Cardiac septum (tissue), 1 donor: ENCODE measurements at places on chromosomes 11 and 22.

DNA sequence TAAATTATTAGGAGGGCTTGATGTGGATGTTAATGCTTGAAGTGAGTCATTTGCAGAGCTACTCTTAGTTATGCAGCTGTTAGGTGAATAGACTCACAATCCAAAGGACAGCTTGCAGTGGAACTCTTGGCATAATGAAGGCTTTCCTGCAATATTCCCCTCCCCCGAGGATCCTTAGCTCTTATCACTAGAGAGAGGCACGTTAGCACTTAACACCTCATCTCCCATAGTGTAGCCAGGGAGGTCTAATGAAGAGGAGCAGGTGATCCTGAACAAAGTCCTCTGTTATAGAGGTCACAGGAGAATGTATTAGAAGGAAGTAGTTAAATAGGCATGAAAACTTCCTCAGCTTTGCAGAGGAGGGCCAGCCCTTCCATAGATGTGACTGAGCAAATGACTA lies 919.2 kb upstream of the FAT3 start:
- DNase-seq = no peak

DNA sequence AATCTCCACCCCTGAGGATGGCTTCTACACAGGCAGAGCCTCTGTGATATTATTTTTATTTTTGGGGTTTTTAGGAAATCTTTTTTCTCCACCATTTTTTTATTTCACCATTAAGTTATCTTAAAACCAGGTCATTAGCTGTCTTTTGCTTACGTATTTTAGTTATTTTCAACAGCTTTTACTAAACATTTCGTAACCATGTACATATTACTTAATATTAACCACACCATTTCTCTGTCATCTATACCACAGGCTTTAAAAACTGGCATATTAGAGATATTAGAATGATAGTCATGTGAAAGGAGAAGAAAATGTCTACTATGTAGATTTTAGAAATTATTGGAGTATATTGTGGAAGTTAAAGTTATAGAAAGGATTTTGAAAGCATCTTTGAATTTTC lies 37.4 kb downstream of the YAP1 start:
- DNase-seq = no peak

- no peak for DNase-seq
These were observed 139.8 kb downstream of the TTC17 start for GRCh38 chr11:43498561-43498960.

DNA sequence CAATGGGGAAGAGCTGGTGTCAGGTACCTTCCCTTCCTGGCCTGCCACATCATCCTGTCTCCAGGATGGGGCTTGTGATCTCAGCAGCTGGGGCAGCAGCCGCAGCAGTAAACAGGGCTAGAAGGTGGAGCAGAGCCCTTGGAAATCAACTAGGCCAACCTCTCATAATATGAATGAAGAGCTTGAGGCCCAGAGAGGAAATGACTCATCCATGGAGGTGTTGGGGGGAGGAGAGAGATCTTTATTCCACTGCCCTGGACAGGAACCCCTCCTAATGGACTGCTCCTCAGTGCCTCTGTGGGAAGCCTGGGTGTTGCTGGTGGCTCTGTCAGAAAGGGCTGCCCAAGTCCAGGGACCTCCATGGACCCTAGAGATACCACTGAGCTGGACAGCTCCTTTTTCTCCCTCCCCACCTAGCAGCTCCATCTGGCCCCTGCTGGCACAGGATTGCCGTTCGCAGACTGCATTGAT lies 111.8 kb downstream of the OSBP2 start:
- no peak for DNase-seq

DNA sequence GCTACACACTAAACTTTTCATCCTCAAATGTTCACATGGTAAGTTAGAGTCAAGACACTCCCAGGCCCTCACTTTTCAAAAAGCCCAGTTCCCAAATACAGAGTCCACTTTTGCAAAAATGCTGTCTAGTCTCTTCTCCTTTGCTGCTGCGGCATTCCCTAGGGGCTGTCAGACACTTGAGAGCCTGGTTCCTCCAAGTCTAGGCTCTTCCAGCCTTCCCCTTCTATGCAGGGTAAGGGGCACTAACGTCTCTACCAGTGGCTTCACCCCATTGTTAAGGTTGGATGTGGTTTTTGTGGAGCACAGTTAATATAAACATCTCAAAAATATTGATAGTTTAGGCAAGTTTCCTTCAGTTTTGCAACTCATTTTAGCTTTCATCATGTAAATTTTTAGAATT lies 181.5 kb downstream of the KIF18A start:
- no peak for DNase-seq

GRCh38 chr11:91258876-91259275 lies 965.7 kb upstream of the FAT3 start:
- DNase-seq = no peak

- DNase-seq = no peak
These were observed 548.0 kb upstream of the LUZP2 start for GRCh38 chr11:23948851-23949250.

- no peak for DNase-seq
These were observed 125.6 kb downstream of the DSCAML1 start for GRCh38 chr11:117671370-117671769.

- no peak for DNase-seq
These were observed 82.7 kb downstream of the RPL27A start for GRCh38 chr11:8765294-8765693.

GRCh38 chr11:114179234-114179941 lies 116.8 kb upstream of the NNMT start:
- peak; percentile 83 for DNase-seq
